Glutamatergic neuron (in vitro differentiated cells): ENCODE measurements at places on chromosomes 16 and 17. TPM values are rescaled to one million over a fixed set of nuclear protein-coding genes. Genes with fewer than 3 reads are reported as not detected.

DNA sequence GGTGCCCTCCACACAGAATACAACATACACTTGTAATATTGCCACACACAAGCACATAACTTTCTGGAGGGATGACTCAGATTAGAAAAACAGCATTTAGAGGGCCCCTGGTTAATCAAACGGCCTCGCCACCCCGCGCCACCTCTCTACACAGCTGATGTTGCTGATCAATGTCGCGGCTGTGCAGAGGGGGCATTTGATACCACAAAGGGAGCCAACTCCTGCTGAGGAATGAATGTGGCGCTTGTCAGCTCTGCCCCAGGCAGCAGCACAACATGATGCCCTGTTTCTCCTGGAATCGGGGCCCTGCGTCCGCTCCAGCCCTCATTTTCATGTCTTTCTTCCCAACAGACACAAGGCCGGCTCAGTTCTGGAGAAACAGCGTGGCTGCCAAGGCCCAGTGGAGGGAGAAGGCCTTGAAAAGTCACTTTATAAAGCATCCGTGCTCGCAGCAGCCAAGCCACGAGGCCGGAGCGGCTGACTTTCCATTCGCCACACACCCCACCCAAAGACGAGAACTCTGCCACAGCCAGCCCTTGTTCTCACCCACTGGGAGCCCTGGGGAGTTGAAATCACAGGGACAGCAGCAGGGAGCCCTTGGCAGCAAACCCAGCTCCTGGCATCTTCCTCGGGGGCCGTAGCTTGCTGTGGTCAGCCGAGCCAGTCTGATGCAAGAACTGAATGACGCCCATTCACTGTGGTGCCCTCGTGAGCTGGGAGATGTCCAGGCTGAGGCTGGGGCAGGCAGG lies 65.6 kb downstream of the XYLT1 start:
- DNase-seq: no peak

- DNase-seq: peak; percentile 81
These were observed 15.0 kb upstream of the C17orf58 start for GRCh38 chr17:68011199-68011665.

CDH5 gene
- 9.6 TPM for total RNA-seq

DNAI2 gene
- not detected for total RNA-seq

DNA sequence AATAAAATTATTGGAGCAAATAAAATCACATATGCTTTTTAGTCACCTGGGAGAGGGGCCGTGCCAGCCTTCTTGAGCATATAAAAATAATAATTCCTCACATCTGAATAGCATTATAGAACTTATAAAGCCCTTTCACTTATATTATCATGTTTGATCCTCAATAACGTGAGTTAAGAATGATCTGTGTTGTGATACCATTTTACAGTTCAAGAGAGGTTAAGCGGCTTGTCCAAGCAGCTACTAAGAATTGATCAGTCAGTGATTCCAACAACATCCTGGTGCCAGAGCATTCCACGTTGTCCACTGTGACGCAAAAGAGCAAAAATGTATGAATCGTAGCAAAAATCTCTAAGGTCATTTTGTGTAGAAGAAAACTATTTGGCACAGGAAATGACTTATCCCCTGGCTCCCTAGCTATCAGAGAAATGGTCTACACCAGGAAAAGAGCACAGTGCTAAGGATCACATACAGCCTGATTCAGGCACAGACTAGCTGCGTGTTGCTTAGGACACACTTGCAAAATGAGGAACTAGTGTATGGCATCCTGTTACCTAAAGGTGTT lies 33.0 kb downstream of the ANKFN1 start:
- no peak for DNase-seq

- DNase-seq: no peak
These were observed 3.4 kb upstream of the HLF start for GRCh38 chr17:55261311-55261710.

LDAF1 gene
- 23.2 TPM for total RNA-seq

DNA sequence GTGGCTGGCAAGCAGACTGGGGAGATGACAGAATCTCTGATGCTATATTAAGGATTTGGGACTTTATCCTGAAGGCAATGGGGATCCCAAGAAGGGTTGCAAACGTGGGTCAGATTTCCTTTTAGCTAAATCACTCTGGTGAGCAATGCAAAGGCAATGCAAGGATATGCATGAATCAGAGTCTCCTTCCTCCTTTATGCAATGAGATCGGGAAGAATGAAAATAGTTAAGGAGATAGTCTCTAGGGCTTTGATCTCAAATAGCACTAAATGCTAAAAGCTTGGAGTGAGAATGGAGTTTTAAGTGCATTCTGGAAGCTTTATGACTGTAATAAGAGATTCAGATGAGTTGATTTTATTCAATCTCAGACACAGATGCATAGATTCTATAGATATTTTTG lies 27.2 kb upstream of the SHISA9 start:
- no peak for DNase-seq

- DNase-seq: no peak
These were observed 318.4 kb upstream of the MAF start for GRCh38 chr16:79918916-79919315.

DNA sequence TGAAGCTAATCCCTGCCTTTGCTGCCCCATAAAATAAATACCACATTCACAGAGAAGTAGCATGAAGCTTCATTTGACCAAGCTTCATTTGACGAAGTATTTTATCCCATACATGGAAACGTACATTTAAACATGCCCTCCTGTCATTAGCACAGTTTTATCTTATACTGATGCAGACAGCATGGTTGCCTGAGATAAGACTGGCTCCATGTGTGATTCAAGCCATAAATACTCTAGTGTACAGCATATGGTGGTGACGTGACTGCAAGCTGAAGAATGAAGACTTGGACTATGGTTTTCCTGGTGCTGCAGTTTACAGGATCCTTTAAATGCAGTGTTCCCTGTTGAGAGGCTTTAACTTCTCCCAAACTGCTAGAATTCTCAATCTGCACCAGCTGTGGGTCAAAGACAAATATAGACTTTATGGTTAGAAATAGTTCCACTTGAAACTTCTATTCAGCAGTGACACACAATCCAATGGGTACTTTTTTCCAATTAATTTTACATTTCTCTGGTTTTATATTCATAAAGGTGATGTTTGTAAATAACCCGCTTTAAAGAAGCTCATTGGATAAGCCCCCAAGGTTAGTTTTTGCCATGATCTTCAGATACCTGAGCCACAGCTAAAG lies 64.9 kb downstream of the CYB561 start:
- no peak for DNase-seq

DNA sequence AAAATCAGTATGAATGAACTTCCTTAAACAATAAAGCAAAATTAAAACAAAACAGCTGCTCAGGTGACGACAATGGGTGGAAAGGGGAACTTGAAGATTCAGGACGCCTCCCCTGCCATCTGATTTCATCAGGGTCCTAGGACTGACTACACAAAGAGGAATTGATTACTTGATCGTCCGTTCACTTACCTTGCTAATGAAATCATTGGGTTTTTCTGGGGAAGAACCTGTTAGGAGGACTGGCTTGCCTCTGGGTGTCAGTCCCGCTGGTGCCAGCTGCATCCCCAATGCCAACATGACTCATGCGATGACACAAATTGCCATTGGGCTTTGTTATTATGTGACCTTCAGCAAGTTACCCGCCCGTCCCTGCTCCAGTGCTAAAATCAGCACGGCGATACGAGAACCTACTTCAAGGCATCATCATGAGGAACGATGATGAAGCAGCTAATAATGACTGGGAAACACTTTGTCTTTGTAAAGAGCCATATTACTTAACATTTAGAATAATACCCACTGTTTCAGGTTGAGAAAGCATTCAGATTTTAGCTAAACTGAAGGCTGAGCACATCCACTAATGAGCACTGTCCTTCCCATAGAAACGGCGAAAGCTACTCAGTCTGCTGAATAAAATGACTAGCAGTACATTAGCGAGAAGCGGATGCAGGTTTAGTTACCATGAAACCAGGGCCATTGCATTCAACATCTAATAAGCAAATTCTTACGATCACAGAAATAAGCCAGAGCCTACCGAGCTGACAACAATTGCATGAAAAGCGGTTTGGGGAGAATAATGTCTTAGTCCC lies 139.4 kb downstream of the ZFHX3 start:
- no peak for DNase-seq

CCL13 gene
- not detected for total RNA-seq

GRCh38 chr17:77146246-77146632 lies 5.5 kb downstream of the SEC14L1 start:
- no peak for DNase-seq

DNA sequence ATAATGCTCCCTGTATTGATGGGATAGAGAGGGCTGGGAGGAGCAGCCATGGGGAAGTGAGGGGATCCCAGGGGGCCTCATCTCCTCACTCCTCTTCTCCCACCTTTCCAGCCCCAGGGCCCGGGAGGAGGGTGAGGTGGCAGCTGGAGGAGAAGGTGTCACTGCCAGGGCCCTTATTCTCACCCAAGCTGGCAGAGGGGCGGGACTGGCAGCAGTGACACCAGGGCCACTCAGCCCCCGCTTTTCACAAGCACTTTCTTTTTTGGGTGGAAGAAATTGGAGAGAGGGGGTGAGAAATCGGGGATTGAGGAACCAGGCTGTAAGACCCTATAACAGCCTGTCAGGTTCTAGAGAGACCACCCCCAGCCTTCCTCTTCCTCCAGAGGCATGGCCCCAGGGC lies 2.4 kb upstream of the TBX21 start:
- DNase-seq: no peak

SCGB1C2 gene
- not detected for total RNA-seq

GRCh38 chr17:78977681-78977943 lies 2.1 kb downstream of the LGALS3BP start:
- DNase-seq: no peak

RAP1GAP2 gene
- 86.0 TPM for total RNA-seq

TBX6 gene
- total RNA-seq: 0.86 TPM

DNA sequence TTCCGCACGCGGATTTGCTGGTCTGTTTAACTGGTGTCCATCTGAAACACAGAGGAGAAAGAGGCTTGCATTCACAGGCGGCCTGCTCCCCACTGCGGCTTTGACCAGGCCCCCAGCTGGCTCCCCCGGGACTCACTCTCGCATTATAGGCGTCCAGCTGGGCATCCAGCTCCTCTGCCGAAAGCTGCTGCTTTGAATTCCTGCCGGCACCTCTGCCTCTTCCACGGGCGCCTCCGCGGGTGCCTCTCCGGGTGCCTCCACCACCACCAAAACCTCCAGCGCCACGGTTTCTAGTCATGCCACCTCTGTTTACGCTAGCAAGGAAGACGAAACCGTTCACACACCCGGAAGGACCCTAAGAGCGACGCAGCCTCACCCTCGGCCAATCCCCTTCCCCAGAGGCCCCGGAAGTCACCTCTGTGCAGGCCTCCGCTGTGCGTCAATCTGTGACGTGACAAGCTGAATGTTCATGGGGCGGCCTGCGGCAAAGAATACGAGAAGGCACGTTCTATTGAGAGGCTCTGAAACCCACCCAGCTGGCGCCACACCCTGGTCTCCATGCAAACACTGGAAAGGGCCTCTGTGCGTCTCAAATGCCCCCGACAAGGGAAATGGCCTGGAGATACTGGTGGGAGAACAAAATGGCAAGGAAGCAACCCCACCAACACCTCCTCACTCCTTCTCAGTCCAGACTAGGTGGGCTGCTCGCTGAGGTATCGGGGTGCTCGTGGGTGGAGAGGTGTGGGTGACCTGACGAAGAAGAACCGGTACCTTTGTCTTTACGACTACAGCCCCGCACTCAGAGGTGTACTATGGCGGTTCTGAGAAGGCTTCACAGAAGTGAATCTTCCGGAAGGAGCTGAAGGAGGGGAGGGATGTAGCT lies 3.0 kb downstream of the ALYREF start:
- no peak for DNase-seq

DNA sequence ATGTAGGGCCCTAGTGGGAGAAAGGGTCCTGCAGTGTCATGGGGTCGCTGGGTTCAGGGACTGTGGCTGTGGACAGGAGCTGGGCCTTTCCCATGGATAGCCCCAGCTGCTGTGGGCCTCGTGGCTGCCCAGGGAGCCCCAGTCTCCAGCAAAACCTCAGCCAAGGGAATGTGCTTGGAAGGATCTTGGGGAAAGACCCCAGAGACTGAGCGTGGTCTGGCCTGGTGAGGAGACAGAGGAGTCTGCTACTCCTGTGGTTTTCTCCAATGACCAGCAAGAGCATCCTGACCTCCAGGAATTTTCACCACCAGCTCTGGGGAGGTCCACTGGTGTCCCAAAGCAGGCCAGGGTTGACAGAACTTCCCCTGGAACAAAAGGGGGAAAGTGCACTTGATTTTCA lies 42.3 kb downstream of the RNF112 start:
- no peak for DNase-seq

CD7 gene
- 0.27 TPM for total RNA-seq

ZNF174 gene
- 16.3 TPM for total RNA-seq

KRT17 gene
- total RNA-seq: not detected

GRCh38 chr16:57016831-57017230 lies 27.5 kb downstream of the NLRC5 start:
- no peak for DNase-seq

DNA sequence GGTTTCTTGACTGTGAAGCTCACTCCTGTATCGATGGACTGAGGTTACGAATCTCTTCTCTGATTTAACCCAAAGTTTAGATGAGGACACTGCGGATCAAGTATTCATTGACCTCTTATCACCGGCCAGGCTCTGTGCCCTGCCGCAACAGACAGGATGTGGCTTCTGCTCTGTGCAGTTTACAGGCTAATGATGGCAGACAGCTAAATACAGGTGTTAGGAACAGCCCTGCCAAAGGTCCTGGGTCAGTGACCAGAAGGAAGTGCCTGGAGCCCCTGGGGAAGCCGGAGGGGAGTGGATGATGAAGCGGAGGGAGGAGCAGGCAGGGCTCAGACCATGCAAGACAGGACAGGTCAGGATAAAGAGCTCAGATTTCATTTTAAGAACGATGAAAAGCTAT lies 44.4 kb downstream of the HAPSTR1 start:
- no peak for DNase-seq

- no peak for DNase-seq
These were observed 39.2 kb upstream of the GSE1 start for GRCh38 chr16:85573696-85574641.

C16orf86 gene
- 3.4 TPM for total RNA-seq

GRCh38 chr16:56247808-56248207 lies 56.5 kb downstream of the GNAO1 start:
- DNase-seq: no peak

CRYM gene
- not detected for total RNA-seq

DNA sequence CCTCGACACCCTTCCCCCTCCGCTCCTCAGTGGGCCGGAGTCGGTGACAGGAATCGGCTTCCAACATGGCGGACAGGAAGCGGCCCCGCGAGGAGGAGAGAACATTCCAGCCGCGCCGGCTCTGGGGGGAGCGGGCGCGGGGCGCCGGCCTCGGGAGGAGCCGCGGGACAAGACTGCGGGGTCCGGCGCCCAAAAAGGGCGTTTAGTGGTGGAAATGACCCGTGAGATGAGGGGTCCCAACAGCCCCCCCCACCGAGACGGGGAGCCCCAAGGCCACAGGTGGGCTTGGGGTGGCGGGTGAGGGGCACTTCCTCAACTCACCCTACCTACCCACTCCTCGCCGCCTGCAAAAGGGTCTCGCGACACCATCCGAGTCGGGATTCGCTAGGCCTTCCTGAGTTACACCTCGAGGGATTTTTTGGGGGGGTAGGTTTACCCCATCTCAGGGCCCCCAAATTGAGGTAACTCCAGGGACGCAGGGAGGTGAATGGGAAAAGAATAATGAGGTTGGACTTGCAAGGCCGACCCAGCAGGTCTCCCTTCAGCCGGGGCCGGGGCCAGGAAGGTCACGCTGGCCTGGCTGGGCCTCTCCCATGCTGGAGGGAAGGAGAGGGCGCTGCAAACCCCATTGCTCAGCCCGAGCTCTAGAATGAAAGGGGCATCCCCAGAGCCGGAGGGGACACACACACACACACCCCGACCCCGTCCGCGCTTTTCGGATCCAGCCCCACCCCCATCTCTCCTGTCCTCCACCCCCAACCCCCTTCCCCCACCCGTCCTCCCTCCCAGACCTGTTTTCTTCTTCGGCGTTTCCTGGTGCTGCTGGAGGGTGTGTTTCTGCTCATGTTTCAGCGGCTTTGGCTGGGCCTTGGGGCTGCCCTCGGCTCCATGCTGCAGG lies 707 bp downstream of the NUFIP2 start:
- DNase-seq: peak; percentile 75
